ENCODE measurements at places on chromosomes 13 and 19.

DNA sequence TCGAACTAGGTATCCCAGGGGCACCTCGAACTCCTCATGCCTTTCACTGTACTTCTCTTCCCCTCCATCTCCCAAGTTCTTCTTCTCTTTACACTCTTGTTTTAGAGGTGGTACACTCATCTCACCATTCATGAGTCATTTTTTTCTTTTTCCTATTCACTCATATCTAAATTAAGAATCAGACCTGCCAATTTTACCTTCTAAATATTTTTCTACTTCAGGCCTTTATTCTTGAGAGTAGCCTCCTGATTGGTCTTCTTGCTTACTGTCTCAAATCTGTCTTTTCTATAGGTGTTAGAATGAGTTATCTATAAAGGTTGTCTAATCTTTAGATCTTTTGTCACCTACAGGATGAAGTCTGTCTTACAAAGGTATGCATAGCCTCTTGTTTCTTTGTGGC is 20.7 kb downstream of the TDRD3 start:
- DNase-seq: no peak

- peak; percentile 31 for DNase-seq
Observed at GRCh38 chr19:3785451-3785937, 687 bp downstream of the MATK start.

GRCh38 chr13:99033814-99034213 is 56.0 kb upstream of the DOCK9 start:
- DNase-seq: peak; percentile 73

DNA sequence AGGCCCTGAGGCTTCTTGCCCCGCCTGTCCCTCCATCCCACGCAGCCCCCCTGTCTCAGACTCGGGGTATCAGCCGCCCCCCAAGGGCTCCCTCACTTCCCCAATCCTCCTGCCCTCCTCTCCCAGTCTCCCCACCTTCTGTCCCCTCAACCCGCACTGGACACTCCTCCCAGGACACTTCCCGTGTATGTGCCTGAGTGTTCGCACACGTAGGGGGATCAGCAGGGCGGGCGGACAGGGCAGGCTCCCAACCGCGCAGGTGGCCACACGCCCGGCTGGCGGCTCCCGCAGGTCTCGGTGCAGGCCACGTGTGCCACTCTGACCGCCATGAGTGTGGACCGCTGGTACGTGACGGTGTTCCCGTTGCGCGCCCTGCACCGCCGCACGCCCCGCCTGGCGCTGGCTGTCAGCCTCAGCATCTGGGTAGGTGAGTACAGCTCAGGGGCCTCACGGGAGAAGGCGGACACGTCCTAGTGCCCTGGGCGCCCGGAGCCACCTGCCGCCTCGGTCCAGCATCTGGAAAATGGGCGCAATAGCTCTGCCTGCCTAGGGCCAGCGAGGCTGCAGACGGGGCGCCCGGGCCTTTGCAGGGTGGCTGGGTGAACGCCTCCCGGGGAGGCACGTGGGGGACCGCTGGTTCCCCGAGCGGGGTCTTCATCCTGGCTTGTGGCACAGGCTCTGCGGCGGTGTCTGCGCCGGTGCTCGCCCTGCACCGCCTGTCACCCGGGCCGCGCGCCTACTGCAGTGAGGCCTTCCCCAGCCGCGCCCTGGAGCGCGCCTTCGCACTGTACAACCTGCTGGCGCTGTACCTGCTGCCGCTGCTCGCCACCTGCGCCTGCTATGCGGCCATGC is 2.3 kb downstream of the KISS1R start:
- peak; percentile 84 for DNase-seq

- DNase-seq: no peak
Observed at GRCh38 chr19:30109565-30109964, 167.5 kb downstream of the URI1 start.

GRCh38 chr19:17743874-17744580 is 7.2 kb upstream of the FCHO1 start:
- DNase-seq: no peak

All from NCI-H2171 treated with DMSO at 0.1 percent for 48 hours (cell line).